ENCODE measurements at places on chromosomes 2 and 18.

DNA sequence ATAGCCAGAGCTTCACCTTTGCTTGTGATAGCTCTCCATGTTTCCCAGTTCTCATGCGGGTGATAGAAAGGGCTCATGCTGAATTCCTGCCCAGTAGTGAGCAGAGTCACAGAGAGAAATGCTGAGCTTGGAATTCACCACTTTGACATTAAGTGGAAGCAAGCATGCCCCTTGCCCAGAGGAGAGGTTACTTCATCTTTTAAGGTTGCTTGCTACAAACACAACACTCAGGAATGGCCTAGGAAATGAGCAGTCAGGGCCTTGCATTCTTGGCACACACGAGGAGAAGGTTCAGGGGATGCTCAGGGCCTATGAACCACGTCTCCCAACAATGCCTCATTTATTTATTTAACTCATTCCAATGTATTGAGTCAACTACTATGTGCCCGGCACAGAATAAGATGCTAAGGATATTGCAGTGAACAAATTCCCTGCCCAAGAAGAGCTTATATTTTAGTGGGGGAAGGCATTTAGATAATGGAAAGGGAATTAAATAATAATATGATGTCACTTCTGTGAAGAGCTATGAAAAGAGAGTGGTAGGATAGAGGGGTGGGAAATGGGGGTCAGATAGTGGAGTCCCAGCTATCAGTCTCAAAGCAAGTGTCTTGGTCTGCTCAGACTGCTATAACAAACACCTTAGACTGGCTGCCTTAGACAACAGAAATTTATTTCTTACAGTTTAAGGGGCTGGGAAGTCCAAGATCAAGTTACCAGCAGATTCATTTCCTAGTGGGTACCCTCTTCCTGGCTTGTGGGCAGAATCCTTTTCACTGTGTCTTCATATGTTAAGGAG, 42.1 kb downstream of the DDX18 start:
- DNase-seq, result no peak

- no peak for DNase-seq
Measured at GRCh38 chr18:2139691-2140090, 431.6 kb downstream of the METTL4 start.

GRCh38 chr18:48923746-48924629, 26.8 kb downstream of the SMAD7 start:
- DNase-seq, result no peak

- DNase-seq, result no peak
Measured at GRCh38 chr2:53848062-53848461, 11.7 kb downstream of the GPR75 start.

GRCh38 chr2:60706021-60706420, 50.0 kb upstream of the PAPOLG start:
- no peak for DNase-seq

GRCh38 chr18:44309185-44309584, 371.5 kb upstream of the SETBP1 start:
- DNase-seq, result no peak

DNA sequence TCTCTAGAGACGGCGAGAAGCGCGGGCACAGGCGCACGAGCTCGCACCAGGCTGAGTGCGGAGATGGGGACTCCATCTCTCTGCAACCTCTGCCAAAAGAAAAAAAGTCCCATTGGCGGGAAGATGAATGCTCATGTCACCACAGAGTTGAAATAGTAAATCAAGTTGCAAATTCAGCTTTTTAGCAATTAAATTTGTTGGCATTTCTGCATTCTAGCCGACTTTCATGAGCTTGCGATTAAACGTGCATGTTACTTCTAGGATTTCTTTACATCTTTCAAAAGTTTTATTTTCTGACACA, 588 bp downstream of the CHAC2 start:
- DNase-seq, result peak; percentile 14

- DNase-seq, result no peak
Measured at GRCh38 chr2:199018826-199019225, 438.9 kb downstream of the SATB2 start.

- no peak for DNase-seq
Measured at GRCh38 chr18:7456376-7456775, 110.7 kb upstream of the PTPRM start.

DNA sequence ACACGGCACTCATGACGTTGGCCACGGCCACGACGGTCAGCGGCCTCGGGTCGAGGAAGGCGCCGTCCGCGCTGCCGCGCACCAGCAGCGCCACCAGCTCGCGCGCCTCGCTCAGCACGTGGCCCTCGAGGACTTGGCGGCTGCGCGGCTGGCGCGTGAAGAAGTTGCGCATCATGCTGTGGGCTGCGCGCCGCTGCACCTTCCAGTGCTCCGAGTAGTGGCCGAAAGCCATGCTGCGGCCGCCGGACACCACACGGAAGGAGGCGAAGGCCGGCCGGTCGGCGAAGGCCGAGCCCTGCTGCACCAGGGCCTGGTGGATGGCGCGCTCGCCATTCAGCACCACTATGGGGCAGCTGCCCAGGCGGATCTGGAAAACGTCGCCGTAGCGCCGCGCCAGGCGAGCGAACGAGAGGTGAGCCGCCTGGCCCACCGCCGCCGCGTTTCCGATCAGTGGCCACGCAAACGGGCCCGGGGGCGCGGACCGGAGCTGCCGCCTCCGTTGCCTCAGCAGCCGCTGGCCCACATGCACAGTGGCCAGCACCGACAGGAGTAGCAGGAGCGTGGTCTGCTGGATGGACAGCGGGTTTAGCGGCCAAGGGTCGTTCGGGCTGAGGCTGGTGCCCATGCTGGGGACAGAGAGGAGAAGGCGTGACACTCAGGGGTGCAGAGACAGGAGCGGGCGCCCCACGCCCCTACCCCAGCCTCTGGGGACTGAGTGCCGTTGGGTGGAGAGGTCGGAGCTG, 1.0 kb downstream of the CYP1B1 start:
- no peak for DNase-seq

- no peak for DNase-seq
Measured at GRCh38 chr2:175461839-175462238, 280.3 kb upstream of the ATP5MC3 start.

DNA sequence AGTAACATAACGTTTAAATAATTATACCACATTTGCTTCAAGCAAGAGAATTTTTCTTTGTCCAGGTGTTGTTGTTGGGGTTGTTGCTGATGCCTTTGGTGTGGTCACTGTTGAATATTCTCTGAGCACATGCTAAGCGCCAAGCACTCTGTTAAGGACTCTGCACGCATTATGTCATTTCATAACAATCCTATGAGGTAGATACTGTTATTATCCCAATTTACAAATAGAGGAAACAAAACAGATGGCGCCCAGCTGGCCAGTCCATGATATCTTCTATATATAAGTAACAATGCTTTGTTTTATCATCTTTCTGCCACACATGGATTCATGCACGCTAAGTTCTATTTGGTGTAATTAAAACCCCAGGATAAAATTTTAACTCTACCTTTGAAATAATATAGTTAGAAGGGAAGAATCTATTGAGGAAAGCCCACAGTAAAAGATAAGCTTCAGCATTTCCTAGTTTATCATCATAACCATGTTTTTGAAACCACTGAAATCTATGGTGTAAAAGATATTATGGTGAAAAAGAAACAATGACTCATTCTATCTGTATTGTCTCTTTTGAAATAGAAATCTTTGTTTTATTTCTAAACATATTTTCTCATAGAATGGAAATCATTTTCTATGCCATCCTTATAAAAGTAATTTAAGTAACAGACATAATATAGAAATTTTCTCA, 199.7 kb downstream of the PID1 start:
- DNase-seq, result no peak

DNA sequence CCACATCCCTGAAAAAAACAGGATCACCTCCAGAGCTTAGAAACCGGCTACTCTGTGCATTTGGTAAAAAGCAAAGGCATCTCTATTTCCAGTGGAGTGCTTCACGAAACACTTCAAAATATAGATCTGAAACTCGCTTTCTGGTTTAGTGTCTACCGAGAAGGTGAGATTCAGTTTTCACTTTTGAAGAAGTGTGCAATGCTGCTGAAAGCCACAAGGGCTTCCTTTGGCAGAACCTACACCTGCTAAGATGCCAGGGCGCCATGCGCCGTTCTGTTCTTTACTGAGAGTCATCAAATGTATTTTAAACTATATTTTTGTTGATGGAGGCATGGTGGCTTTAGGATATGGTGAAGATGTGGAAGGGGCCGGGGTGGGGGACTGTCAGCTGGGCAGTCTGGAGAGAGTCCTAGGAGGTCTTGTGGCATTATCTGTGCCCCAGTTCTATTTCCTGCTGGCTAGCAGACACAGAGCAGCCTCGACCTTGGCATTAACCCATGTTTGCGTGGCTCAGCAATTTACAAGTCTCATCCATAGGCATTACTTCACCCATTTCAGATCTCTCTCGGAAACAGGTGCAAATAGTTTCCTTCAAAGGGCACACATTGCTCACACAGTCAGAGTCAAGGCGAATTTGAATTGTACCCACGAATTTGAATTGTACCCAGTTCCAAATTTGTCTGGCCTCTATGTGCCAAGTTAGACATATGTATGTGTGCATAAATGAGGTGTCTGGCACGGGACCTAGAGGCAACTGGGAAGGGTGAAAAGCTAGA, 46.7 kb upstream of the KCNF1 start:
- no peak for DNase-seq

DNA sequence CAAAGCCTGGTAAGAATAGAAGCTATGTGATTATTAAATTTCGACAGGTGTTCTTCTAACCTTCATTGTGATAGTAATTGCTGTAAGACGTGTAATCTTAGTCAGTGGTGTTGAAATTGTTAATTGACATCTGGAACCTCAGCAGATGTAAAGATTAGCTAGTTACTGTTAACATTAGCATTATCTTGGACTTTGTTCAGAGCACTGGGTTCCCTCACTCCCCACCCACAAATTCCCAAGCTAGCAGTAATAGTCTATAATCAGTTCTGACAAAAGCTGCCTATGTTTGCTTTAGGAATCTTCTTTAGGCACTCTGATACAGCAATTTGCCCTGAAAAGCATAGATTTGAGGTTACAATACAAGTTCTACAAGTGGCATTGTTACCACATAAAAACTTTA, 233.7 kb downstream of the EN1 start:
- no peak for DNase-seq

Measured in right renal cortex interstitium (tissue), 3 donors.